ENCODE measurements at places on chromosomes 7 and 10.

DNA sequence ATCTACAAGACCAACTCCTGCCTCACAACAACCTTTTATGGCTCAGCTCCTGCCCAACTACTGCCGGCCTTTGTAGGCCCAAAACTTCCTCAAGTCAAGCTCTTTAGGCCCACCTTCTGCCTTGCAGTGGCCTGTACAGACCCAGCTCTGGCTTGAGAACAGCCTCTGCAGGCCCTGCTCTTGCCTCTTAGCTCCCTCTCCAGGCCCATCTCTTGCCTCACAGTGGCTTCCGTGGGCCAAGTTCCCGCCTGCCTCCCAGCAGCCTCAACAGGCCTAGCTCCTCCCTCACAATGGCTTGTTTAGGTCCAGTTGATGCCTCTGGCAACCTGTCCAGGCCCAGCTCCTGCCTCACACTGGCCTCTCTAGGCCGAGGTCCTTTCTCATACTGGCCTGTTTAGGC lies 32.4 kb upstream of the VKORC1L1 start:
- DNase-seq: no peak

- DNase-seq: no peak
These were observed 47.7 kb downstream of the KIAA1217 start for GRCh38 chr10:24256619-24257107.

GRCh38 chr7:98536803-98537202 lies 80.3 kb upstream of the NPTX2 start:
- no peak for DNase-seq

GRCh38 chr7:139055674-139056073 lies 19.8 kb upstream of the ZC3HAV1L start:
- no peak for DNase-seq

GRCh38 chr10:99676426-99676825 lies 17.1 kb downstream of the ENTPD7 start:
- DNase-seq: peak; percentile 44

DNA sequence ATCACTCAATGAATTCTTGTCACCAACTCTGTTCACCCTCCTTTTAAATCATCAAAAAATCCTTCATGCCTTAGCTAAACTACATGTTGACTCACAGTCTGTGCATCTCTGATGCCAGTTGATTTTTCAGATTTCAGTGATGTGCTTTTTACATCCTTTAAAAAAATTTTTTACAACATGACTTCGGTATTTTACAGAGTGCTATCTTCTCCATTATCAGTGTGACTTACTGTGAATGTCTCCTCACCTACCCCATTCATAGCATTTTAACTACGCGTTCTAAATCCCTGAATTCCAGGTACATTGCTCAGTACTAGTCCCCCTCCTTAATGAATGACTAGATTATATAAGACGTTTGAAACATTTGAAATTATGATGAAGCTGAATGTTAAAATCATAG lies 98.7 kb downstream of the DNAH11 start:
- DNase-seq: no peak

DNA sequence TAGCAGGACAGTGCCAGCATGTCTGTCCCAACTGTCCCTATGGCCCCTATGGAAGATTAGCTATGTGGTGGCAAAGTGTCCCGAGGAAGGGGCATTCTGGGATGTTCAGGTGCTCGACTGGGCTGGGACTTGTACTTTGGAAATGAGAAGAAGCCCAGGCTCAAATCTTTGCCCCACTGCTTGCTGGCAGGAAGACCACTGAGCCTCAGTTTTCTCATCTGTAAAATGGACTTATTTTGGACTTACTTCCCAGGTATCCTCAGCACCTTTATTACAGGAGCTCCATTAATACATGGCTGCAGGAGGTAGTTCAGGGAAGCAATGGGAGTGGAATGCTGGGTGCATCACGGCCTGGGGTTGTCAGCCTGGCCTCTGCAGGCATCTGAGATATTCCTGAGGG lies 71.2 kb downstream of the LHPP start:
- DNase-seq: no peak

GRCh38 chr10:96619796-96620773 lies 33.3 kb upstream of the TM9SF3 start:
- no peak for DNase-seq

GRCh38 chr7:95485391-95486123 lies at the start of gene ASB4:
TSS of gene ASB4 (plus strand) at chr7:95485943. CDS start at chr7:95485972, 29 bp downstream.
- DNase-seq: no peak

- no peak for DNase-seq
These were observed 63.8 kb upstream of the NRBF2 start for GRCh38 chr10:63069318-63069717.

DNA sequence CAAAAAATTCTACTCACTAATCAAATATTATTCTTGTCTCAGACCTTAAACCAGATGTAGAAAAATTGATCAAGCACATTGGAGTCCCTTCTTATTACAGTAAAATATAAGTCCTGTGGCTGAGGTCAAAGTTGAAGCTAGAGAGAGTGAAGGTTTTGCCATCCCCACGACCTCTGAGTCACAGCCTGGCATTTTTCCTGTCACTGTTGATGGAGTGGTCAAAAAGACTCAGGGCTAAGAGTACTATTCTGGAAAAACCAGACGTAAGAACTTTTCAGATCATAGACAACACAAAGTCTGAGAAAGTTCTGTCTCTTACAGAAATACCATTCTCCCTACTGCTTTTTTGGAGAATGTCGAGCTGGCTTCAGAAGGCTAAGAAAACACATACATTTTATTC lies 323.7 kb upstream of the ANKRD30A start:
- DNase-seq: no peak

DNA sequence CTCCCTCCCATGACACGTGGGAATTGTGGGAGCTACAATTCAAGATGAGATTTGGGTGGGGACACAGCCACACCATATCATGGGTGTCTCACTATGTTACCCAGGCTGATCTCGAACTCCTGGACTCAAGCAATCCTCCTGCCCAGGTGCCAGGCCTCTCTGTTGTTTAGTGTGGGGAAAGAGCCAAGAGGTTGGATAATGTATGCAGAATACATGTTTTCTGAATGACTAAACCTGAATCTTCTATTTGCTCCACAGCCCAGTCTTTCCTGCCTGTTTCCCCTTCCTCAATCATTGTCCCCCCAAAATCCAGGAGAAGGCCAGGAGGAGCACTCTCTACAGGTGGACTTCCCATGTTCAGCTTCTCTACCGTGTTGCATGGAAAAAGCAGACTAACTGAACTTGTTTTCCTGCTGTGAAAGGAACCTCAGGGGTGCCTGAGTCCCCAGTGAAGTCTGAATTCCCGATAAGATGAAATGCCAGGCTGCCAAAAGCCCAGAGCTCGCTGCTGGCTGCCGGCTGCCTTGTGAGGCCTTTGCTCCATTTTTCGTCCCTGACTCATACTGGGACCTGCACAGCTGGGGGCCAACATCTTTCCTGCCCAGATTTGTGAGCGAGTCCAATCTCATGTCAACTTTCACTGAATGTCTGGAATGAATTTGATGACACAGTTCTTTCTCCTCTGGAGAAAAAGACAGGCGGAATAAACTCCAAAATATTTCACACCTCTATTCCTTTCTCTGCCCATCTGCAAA lies 588.0 kb downstream of the CALN1 start:
- no peak for DNase-seq

GRCh38 chr7:101133621-101134398 lies 6.9 kb downstream of the SERPINE1 start:
- peak; percentile 44 for DNase-seq

- DNase-seq: no peak
These were observed 118.2 kb downstream of the ADAM12 start for GRCh38 chr10:126270111-126270510.

- DNase-seq: no peak
These were observed 19.7 kb downstream of the AQP1 start for GRCh38 chr7:30931161-30931928.

DNA sequence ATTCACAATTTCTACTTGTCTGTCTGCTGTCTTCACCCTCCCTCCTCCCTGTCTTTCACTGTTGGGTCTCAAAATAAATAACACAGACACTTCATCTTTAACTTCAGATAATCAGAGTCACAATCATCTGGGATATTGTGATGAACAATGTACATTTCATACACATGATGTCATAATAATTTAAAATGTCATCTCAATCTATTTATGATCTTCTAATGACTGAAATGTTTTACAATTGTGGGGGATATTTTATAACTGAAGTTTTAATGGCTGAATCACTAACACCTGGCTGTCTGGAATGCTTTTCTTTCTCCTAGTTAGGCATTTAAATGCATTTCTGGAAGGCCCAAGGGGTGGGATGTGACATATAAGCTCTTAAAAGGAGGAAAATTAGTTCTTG lies 859.8 kb downstream of the LRMDA start:
- no peak for DNase-seq

DNA sequence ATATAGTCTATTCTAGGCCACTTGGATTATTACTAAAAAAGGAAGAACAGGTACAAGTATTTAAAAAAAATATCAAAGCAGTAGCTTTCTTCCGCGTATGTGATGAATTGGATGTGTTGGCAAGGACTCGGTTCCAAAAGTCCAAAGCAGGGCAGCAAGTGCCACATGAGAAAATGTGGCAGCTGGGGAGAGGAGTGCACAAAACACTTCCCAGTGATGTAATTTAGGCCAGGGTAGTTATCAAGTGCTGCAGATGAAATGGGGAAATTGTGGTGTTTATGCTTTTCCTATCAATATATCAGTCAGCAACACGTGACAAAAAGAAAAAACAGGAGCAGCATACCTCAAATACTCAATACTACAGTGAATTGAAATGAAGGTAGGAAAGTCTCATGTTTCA lies 7.0 kb downstream of the RHOBTB1 start:
- no peak for DNase-seq

- DNase-seq: no peak
These were observed 153.6 kb upstream of the ZMIZ1 start for GRCh38 chr10:78915190-78915518.

DNA sequence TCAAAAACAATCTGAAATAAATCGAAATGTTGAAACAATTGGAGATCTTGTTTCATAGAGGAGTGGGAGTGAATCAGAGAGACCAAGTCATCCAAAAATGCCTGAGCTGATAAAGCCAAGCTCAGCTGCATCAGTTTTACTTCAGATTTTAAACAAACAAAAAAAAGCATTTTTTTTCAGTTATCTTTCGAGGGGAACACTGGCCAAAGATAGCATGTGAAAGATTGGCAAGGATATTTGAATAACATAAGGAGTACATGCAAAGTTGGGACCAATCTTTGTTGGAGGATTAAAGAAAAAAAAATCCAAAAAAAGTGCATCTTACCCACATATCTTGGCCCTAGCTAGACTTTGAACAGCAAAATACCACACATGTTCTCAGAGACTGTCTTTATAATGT lies 47.2 kb downstream of the RHOBTB1 start:
- no peak for DNase-seq

- DNase-seq: no peak
These were observed 73.4 kb downstream of the PAPSS2 start for GRCh38 chr10:87733081-87733480.

GRCh38 chr7:44531421-44532380 lies 9.4 kb downstream of the NPC1L1 start:
- DNase-seq: no peak

- DNase-seq: no peak
These were observed 36.8 kb downstream of the COL28A1 start for GRCh38 chr7:7498856-7499255.

- DNase-seq: no peak
These were observed 99.8 kb downstream of the GSAP start for GRCh38 chr7:77316219-77316978.

DNA sequence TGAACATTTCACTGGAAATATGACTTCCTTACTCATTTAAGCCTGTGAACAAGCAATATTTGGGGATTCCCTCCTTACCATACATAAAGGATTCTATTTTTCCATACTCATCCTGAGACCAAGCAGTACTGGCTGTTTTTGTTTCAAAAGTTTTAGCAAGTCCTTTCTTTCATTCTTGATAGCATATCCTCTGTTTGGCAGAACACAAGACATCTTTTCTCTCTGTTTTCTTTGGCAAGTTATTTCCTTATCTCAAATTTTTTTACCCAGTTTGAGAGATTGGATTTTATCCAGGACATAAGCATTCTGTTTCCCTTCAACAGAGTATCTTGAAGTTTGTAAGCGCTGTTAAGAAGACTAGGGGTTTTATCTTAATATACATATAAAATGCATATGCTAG lies 3.0 kb upstream of the WASL start:
- DNase-seq: no peak

- DNase-seq: peak; percentile 98
These were observed 65.5 kb downstream of the CUX1 start for GRCh38 chr7:101882595-101883564.

DNA sequence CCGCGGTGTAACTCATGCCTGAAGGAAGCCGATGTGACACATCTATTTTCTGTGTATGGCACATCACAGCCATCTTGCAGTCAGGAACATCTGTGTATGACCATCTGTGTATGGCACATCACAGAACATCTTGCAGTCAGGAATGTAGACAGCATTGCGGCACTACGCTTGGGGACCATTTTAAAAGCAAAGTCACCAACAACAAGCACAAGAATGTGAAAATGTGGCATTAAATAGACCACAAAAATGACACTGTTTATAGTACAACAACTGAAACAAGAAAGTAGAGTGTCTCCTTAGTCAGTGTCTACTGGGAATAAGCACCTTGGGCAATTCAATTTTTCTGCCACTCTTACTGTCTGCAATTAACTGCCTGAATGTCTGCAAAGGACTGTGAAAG lies 124.4 kb downstream of the HGF start:
- no peak for DNase-seq

DNA sequence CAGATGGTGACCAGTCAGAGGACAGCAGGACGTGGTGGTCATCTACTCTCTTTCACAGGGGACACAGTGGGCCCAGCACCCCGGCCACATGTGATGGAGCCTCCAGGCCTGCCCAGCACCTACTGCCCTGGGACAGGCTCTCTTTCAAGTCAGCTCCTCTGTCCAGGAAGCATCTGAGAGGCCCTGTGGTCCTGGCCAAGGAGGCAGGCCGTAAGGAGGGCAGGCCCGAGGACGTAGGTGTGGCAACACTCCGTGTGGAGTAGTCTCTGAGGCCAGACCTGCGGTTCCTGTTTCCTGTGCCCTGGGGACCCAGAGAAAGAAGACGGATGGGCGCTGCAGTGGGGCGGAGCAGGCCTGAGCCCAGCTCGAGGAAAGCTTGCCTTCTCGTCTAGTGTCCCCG lies 179.2 kb downstream of the EBF3 start:
- no peak for DNase-seq

GRCh38 chr7:101546308-101546936 lies 82.7 kb downstream of the MYL10 start:
- no peak for DNase-seq

- no peak for DNase-seq
These were observed 6.6 kb upstream of the AKR1B15 start for GRCh38 chr7:134542195-134542771.

Measured in HFF-Myc (cell line).